Endothelial cell of umbilical vein (primary cell): ENCODE measurements at places on chromosomes 2 and 18.
A peak's percentile ranks its signal among the peaks of the same experiment; 100 is the strongest.

- DNase-seq, result no peak
These were observed 352.6 kb downstream of the RBM43 start for GRCh38 chr2:150909090-150909489.

GRCh38 chr18:79680100-79680879, 687 bp downstream of the CTDP1 start:
- DNase-seq, result peak; percentile 41

- peak; percentile 57 for DNase-seq
These were observed 1.8 kb upstream of the FAP start for GRCh38 chr2:162245061-162245460.

DNA sequence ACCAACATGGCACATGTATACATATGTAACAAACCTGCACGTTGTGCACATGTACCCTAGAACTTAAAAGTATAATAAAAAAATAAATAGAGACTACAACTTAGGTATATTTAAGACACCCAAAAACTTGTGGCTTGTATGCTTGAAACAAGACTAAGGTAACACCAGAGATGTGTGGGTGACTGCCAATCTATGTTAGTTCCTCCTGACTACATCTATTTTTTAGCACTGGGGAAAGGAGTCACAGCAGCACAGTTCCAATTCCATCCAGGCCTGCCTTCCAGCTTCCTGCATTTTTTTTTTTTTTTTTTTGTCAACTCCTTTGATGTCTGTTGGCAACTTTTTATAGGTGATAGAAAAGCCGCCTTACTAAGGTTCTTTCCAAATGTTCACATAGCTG, 18.2 kb downstream of the C2orf69 start:
- DNase-seq, result no peak

GRCh38 chr2:160484859-160485520, 8.6 kb downstream of the RBMS1 start:
- no peak for DNase-seq

- DNase-seq, result no peak
These were observed 158.5 kb upstream of the REV1 start for GRCh38 chr2:99648178-99648844.

DNA sequence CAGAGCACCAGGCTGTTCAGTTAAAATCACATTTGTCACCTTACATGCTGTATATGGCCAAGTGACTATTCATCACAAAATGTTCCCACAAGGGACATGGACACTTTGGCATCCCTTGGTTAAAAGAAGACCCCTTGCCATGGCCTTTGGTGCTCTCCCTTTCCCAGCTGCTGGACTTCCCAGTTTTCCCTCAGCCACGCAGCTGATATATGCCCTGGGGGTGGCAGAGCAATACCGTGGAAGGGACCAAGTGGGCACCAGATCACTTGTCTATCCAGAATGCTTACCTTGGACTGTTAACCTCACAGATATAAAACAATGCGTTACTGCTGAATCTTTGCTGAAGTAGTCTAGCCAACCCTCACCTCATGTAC, 35.3 kb downstream of the PAIP2B start:
- DNase-seq, result no peak

DNA sequence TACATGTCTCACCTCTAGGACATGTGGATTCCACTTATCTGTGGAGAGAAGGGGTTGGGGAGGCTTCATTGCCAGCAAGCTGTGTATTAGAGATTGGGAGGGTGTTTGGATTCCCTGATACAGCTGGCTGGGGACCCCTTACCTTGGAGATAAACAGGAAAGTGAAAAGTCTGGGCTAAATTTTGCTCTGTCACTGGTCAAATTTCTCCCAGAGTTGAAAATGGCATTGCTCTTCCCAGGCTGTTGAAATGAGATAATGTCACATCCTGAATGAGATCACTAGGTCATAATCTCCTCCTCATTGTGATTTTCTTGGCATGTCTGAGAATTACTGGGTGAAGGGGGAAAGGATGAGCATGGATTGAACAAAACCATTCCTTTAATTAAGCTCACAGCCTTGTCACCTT, 265.0 kb upstream of the PARD3B start:
- peak; percentile 26 for DNase-seq

- no peak for DNase-seq
These were observed 44.2 kb upstream of the AQP4 start for GRCh38 chr18:26909599-26910290.

DNA sequence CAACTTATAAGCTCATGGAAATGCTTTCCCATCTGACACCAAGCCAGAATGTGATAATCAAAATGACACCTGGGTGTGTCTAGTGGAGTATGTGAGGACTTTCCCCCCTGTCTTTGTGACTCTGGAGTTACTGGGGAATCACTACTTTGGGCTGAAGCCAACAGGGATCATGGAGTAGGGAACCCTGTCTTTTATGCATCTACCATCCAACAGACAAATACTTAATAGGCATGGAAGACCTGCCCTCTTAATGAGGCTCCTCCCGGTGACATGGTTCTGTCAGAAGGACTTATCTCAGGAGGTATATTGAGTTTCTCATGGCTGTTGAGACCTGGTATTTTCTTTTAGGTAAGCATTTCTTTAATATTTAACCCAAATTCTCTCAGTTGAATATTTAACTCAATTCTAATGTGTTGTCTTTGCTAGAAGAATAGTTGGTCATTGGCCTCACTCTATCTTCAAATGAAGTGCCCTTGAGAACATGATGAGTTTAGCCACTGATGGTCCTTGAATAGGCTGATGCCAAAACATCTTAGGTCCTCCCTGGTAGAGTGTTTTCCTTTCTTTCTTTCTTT, 42.1 kb downstream of the TGIF1 start:
- no peak for DNase-seq

DNA sequence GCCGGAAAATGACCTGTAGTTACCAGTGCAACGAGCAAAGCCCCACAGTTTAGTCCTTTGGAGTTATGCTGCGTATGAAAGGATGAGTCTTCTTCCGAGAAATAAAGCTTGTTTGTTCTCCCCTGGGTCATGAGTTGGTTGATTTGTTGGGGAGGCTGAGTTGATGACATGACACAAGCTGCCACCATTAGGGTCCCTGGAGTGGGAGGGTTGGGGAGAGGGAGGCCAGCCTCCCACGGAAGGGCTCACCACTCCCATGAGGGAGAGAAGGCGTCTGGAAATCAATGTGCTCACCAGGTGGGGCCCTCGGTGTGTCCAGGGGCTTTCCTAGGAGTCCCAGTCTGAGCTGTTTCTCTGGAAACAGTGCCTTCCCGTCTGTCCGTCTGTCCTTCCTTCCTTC, 7.4 kb upstream of the DGKD start:
- no peak for DNase-seq

DNA sequence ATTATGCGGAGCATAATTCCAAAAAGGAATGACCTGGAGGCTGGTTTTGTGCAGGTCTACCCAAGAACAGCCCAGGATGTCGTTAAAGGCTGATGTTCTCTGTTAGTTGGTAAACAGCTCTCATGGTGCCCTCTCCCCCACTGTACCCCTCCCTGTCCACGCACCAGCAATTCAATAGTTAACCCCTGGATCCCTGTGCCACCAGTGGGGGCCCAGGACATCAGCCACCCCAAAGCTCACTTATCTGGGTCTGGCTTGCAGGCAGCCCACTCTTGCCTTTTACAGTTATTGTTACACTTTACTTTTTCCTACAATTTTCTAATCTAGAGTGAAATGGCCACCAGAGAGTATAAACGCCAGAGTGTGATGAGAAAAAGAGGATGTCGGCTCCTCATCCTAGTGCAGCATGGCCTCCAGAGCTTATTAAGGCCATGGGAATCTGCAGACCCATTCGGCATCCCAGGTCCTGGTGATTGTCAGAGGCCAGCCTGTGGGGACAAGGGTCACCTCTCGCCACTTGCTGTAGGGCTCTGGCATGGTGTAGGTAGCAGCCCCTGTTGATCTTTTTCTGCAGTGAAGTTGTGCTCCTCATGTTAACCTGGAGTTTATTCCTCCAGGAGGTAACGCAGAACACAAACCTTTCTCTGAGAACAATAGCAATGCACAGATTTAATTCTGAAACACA, 30.3 kb downstream of the TWIST2 start:
- no peak for DNase-seq

GRCh38 chr18:44598514-44598913, 82.2 kb upstream of the SETBP1 start:
- peak; percentile 32 for DNase-seq

GRCh38 chr2:123093199-123093598, 931.9 kb upstream of the CNTNAP5 start:
- no peak for DNase-seq

GRCh38 chr2:104769096-104769495, 84.8 kb upstream of the POU3F3 start:
- DNase-seq, result no peak

- DNase-seq, result no peak
These were observed 427.8 kb upstream of the MYT1L start for GRCh38 chr2:2758793-2759367.

GRCh38 chr2:46967990-46968647, 52.5 kb upstream of the MCFD2 start:
- peak; percentile 60 for DNase-seq

DNA sequence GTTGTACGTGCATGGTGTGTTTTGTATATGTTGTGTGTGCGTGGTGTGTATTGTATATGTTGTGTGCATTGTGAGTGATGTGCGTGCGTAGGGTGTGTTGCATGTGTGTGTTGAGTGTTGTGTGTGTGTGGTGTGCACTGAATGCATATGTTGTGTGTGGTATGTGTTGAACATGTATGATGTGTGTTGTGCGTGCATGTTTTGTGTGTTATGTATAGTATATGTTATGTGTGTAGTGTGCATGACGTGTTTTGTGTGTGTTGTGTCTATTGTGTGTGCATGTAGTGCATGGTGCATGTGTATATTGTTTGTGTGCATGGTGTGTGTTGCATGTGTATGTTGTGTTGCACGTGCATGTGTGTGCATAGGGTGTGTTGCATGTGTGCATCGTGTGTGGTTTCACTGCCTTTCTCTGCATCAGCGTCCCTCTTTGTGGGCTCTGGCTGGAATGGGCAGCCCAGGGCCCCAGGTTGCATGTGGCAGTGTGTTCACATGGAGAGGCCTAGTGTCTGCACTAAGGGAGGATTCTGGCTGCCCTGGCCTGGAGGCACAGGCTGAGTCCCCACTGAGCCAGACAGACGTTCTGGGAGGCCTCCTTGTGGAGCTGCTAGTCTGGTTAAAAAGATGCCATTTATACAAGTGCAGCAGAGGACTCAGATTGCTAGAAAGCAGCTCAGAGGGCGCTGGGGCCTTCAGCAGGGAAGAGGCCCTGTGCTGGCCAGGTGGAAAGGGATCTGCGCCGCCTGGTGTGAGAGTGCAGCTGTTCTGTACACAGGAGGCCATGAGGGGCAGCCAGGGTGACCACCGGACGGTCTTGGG, 107.2 kb downstream of the FAM168B start:
- DNase-seq, result no peak

DNA sequence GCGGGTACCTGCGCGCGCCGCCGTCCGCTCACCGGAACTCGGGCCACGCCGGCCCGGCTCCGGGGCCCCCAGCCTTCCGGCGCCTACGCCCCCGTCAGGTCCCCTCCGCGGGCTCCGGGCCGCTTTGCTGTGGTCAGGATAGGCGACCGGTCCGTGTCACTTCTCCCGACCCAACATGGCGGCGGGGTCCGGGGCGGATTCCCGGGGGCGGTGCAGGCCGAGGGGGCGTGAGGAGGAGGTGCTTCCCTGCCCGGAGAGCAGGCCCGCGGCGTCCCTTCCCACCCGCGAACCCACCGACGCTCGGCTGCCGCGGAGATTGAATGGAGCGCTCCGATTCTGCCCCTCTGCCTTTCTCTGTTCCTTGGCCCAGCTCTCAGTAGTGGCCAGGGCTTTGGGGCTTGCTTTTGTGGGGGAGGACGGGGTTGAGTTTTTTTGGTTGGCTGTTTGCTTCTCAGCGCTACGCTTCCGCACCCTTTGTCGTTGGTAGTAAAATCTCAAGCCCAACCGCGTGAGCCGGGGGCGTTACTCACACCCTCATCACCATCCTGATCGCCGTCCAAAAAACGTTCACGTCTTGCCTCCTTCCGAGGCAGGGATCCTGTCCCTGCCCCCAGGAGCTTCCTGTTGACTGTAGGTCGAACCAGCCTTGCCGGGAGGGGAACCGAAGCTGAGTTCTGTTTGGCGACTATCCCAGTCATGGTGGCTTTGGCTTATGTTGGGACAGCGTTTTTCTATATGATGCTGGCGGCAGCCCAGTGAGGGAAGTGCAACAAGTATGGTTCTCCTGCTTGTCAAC, 532 bp upstream of the YES1 start:
- DNase-seq, result peak; percentile 88

DNA sequence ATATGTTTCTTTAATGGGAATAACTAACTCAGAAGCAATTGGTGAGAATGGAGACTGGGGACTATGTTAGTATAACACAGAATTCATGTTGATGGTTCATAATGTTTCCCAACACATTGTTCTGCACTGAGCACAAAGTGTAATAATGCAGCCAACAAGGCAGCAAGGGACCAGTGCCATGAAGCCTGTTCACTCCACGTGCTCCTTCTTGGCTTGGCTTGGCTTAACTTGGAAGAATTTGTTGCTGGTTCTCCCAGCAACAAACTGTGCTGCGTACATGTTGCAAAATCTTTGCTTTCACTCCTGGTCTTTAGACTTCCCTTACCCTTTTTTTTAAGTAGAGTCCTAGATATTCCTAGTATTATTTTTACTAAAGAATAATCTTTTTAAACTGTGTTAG, 129.7 kb downstream of the MAP3K20 start:
- no peak for DNase-seq

- no peak for DNase-seq
These were observed 705.1 kb upstream of the GCFC2 start for GRCh38 chr2:76415821-76416220.

DNA sequence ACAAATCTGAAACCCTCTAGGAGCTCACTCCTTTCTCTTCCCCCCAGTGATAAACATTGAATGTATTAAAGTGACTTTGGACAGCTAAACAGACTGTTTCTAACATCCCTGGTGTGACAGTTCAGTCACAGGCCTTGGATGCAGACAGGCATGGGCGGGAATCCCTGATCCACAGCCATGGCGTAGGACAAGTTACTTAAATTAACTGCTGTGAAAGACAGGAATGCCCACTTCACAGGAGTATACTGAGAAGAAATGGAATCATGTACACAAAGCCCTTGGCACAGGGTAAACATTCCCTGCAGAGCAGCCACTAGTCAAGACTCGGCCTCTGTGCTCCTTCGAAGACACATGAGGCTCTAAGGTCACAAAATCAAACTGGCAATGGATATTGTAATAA, 34.0 kb downstream of the FARSB start:
- no peak for DNase-seq

DNA sequence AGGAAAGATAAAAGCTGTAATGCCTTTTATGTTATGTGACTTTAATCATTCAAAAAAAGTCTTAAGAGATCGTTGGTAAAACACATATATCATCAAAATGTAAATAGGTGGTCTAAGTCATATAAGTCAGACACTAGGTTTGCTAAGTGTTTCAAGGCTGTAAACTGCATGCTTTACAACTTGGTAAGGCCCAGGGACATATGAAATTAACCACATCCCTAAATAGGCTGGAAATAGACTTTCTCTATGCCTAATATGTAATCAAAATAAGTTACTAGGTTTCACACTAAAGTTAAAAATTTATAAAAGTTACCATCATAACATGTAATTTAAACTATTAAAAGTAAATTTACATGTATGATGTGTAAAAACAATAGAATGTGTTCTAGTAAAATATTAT, 946.3 kb upstream of the LRATD1 start:
- DNase-seq, result no peak

- peak; percentile 73 for DNase-seq
These were observed 2.2 kb upstream of the MAPRE2 start for GRCh38 chr18:35038881-35039491.

- DNase-seq, result no peak
These were observed 7.9 kb upstream of the NABP1 start for GRCh38 chr2:191670076-191670475.
